Keratinocyte (primary cell): ENCODE measurements at places on chromosomes 7 and 10. TPM values are rescaled to one million over a fixed set of nuclear protein-coding genes. Genes with fewer than 3 reads are reported as not detected.

Gene GALNT17
- not detected in 3 replicates for polyA plus RNA-seq

Gene PRKAR2B
- polyA plus RNA-seq: 0.01 TPM in 1 of 3 replicates, not detected in the others

Gene ITGA8
- polyA plus RNA-seq: not detected in 3 replicates

Gene ETV1
- 2.1 to 6.5 TPM (median 5.0 TPM) in 3 replicates for polyA plus RNA-seq

Gene LEP
- 0.10 to 0.50 TPM in 2 of 3 replicates, not detected in the other for polyA plus RNA-seq

Gene PHYHIPL
- 0.02 to 0.12 TPM (median 0.09 TPM) in 3 replicates for polyA plus RNA-seq

Gene TAS2R3
- 0.07 to 0.59 TPM (median 0.51 TPM) in 3 replicates for polyA plus RNA-seq

Gene TAC1
- not detected in 3 replicates for polyA plus RNA-seq

Gene MYL10
- polyA plus RNA-seq: not detected in 3 replicates

Gene AFAP1L2
- polyA plus RNA-seq: 36.8 to 52.5 TPM (median 40.4 TPM) in 3 replicates

- H3K36me3 ChIP-seq: no peaks in the 10 kb centered on the region
These were observed 19.0 kb upstream of the HSPB1 start for GRCh38 chr7:76283254-76284159.

DNA sequence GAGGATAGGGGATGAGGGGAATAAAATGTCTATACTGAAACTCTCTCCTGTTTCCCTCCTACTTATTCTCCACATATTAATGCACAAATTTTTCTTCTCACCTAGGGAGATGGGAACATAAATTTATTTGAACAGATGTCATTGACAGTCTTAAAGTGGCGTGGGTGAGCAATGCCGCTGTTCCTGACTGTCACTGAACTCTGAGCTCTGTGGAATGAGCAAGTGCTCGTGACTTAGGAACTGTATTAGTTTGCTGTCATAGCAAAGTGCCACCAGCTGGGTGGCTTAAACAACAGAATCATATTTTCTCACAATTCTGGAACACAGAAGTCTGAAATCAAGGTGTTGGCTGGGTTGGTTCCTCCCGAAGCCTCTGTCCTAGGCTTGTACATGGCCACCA, 29.1 kb downstream of the INPP5F start:
- H3K27me3 ChIP-seq: no peaks in the 10 kb centered on the region
- no peak for DNase-seq
- H3K27ac ChIP-seq: no peak overlapping the region

DNA sequence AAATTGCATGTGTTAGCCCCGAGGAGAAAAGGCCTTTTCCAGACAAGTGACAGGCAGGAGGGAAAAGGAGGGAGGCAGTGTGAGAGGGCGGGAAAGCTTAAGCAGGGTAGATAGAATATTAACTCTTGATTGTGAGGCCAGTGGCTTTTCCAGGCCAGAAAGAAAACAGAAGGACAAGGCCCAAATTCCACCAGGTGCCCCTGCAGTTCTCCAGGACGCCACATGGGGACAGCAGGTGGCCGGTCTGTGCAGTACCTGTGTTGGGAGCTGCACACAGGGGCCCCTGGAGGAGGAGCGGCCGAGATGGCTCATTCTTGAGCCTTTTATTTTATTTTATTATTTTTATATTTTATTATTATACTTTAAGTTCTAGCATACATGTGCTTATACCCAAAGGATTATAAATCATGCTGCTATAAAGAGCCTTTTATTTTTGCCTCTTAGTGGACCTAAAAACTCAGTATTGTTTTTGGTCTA, 141.3 kb upstream of the KLF14 start:
- H3K27me3 ChIP-seq: no peaks in the 10 kb centered on the region
- H3K27ac ChIP-seq: peak overlapping the region; percentile 4
- peaks cover 50% of the 10 kb centered on the region for H3K36me3 ChIP-seq

GRCh38 chr10:49571388-49571787, 32.5 kb upstream of the ERCC6 start:
- DNase-seq: no peak
- no peak overlapping the region for H3K27ac ChIP-seq
- no peak overlapping the region for H3K4me3 ChIP-seq
- H3K4me1 ChIP-seq: peaks cover 14% of the 10 kb centered on the region
- no peaks in the 10 kb centered on the region for H3K36me3 ChIP-seq

DNA sequence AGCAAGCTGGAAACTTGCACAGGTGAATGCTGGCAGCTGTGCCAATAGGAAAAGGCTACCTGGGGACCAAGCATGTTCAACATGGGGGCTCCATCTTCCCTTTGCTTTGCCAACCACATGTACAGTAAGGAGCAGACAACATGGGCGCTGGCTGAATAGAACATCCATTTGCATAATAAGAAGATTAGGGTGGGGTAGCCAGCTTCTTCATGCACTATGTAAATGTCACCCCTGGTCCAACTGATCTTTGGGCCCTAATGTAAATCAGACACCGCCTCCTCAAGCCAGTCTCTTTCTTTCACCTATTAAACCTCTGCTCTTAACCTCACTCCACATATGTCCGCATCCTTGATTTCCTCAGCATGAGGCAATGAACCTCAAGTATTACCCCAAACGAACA, 26.0 kb downstream of the MRPS24 start:
- no peak overlapping the region for H3K4me3 ChIP-seq
- H3K27me3 ChIP-seq: no peaks in the 10 kb centered on the region
- H3K36me3 ChIP-seq: no peaks in the 10 kb centered on the region
- peaks cover 3% of the 10 kb centered on the region for H3K4me1 ChIP-seq
- H3K27ac ChIP-seq: no peak overlapping the region

DNA sequence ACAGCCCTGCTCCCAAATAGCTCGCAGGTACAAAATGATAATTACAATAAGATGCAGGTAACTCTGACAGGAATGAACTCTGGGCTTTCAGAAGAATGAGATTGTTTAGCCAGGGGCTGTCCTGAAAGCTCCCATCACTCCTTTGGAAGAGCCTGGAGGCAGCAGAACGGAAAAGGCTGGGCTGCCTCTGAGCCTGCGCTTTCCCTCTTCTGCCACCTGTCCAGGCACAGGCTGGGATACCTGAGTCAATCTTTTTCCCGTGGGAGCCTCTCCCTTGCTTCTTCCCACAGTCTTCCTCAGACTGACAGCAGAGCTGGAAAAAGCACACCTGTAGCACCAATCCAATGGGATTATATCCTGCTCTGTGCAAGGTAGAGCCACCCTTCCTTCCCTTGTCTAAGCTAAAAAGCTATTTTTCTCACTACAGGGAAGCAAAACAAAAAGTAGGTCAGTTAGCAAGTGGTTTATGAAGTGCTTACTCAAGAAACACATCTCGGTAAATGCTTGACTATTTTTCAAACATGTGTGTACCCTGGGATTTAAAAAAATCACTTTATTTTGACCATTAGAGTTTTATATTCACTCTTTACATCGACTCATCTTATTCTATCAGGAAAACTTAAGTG, 12.3 kb upstream of the CUL1 start:
- H3K27ac ChIP-seq: no peak overlapping the region
- H3K4me1 ChIP-seq: no peaks in the 10 kb centered on the region
- H3K27me3 ChIP-seq: peaks cover 3% of the 10 kb centered on the region

DNA sequence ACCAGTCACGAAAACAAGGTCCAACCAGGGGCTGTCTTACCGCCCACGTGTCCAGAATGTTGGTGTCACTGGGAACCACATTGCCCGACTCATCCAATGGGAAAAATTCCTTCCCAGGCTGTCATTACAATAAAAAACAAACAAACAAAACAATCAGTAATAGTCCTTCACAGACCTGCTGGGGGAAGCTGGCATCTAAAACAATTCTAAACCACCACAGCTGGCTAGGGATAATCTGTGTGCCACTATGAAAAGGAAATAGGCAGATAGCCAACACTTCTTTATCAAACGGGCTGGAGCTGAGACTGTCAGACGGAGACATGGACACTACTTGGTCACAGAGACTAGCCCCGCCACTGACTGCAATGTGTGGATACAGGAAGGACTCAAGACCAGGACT, 9.2 kb downstream of the AKR1B1 start:
- H3K27ac ChIP-seq: no peak overlapping the region
- no peaks in the 10 kb centered on the region for H3K27me3 ChIP-seq
- no peak overlapping the region for H3K4me3 ChIP-seq
- DNase-seq: no peak
- H3K36me3 ChIP-seq: peaks cover 30% of the 10 kb centered on the region

GRCh38 chr10:132467464-132468149, 70.0 kb upstream of the INPP5A start:
- DNase-seq: no peak
- H3K36me3 ChIP-seq: no peaks in the 10 kb centered on the region
- peaks cover 4% of the 10 kb centered on the region for H3K27me3 ChIP-seq
- H3K4me1 ChIP-seq: no peaks in the 10 kb centered on the region
- H3K4me3 ChIP-seq: no peak overlapping the region

DNA sequence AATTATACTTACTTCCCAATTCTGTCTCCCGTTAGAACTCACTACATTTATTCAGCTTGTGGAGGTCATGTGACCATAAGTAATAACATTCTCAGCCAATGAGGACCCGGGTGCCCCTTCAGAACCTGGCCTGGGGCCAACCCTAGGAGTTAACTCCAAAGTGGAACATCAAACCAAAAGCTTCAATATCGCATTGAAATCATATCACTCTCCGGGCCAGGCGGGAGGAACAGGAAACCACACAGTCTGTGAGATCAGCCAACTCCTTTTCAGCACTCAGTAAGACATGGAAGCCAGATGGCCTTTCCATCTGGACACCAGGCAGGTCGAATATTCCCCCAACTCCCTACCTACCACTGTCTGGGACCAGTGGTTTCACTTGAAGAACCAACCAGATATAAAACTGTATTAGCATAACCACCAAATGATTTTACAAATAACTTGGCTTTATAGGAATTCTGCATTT, 5.5 kb downstream of the CREB3L2 start:
- H3K36me3 ChIP-seq: no peaks in the 10 kb centered on the region
- no peak overlapping the region for H3K27ac ChIP-seq
- DNase-seq: no peak
- H3K27me3 ChIP-seq: no peaks in the 10 kb centered on the region
- no peak overlapping the region for H3K4me3 ChIP-seq

DNA sequence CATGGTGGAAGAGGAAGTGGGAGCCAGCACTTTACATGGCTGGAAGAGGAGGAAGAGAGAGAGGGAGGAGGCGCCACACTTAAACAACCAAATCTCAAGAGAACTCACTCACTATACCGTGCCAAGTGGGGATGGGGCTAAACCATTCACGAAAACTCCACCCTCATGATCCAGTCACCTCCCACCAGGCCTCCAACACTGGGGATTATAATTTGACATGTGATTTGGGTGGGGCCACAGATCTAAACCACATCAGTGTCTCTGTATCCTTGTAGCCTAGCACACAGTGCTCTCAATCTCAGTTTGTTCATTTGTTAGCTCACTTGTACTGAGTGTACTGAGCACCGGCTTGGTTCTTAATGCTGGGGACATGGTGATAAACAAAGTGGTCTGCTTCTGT, 228.3 kb downstream of the BUB3 start:
- no peaks in the 10 kb centered on the region for H3K36me3 ChIP-seq
- no peaks in the 10 kb centered on the region for H3K4me1 ChIP-seq
- DNase-seq: no peak
- no peak overlapping the region for H3K27ac ChIP-seq
- H3K27me3 ChIP-seq: no peaks in the 10 kb centered on the region

DNA sequence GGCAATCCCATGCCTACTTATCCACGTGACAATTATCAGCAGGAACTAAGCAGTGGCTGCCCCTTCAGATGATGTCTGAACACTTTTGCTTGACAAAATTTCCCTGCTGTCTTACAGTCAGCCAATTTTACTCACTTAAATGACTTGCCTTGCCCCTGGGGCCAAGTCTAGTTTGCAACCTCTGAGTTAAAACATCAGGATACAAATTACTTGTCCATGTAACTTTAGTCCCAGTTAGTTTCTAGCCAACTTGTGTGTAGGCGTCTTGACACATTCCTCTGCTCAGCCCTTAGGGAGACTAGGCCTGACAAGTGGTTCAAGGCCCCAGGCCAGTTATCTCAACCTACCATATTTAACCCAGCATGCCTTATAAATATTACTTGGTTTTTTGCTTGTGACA, 11.6 kb upstream of the TYSND1 start:
- H3K4me3 ChIP-seq: no peak overlapping the region
- no peak for DNase-seq
- H3K27ac ChIP-seq: no peak overlapping the region
- H3K36me3 ChIP-seq: peaks cover 17% of the 10 kb centered on the region
- no peaks in the 10 kb centered on the region for H3K27me3 ChIP-seq
